ENCODE measurements at places on chromosomes 16 and 17. TPM values are rescaled to one million over a fixed set of nuclear protein-coding genes. Genes with fewer than 3 reads are reported as not detected.

Gene LUC7L3
- 41.6 TPM for total RNA-seq

Gene CPHXL2
- total RNA-seq: not detected

Gene ABCA9
- total RNA-seq: 0.02 TPM

Gene TPSG1
- not detected for total RNA-seq

Gene FBXW10B
- 3.2 TPM for total RNA-seq

Gene RASL10B
- total RNA-seq: 2.3 TPM

Gene WFIKKN2
- not detected for total RNA-seq

Gene CCL4
- not detected for total RNA-seq
